ENCODE measurements at places on chromosomes 4 and X.

DNA sequence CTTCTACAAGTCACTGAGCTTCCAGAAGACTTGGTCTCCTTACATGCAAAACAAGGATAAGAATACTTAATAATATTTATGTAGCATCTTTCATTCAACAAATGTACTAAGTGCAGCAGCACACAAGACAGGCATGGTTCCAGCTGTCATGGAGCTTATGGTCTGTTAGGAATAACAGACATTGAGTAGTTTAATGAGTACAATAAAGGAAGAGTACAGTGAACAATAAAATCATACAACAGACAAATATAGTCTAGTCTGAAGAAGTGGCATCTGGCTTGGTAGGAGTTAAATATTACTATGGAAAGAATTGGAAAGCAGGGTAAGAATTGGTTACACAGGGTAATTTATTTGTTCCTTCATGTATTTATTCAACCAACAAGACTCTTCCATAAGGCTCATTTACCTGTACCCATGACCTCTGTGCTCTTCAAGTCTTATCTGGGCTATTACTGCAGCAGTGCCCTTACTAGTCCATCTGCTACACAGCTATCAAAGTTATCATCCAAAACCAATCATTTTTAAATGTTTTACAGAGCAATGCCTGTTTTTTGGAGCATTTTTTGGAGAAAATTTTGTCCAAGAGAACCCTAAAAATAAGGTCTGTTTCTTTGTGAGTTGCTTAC lies 101.1 kb upstream of the RPL34 start:
- no peak for DNase-seq

DNA sequence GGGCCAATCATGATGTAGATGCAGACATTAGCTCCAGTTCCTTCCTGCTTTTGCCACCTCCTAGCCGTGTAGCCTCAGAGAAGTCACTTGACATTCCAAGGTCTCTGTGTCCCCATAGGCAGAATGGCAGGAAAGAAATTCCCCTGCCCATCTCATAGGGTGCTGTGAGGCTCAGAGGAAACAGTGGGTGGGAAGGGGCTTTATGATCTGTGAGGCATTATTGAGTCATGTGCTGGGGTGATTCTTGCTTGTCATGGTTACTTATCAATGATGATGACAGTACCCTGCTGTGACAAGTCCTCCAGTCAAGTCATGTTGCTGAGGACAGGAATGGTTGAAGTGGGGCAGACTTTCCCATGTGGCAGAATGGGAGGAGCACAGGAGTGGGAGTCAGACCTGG lies 63.7 kb downstream of the MSX1 start:
- peak; percentile 64 for DNase-seq

- DNase-seq, result no peak
Measured at GRCh38 chr4:3701271-3701734, 64.9 kb upstream of the ADRA2C start.

- no peak for DNase-seq
Measured at GRCh38 chr4:185312699-185313098, 83.0 kb downstream of the LRP2BP start.

Measured in vagina (tissue), 2 donors.